ENCODE measurements at places on chromosomes 13 and 19.

GRCh38 chr13:46367617-46368327 is 19.3 kb downstream of the RUBCNL start:
- DNase-seq: no peak

GRCh38 chr19:40394816-40395210 is 4.8 kb upstream of the HIPK4 start:
- DNase-seq: no peak

DNA sequence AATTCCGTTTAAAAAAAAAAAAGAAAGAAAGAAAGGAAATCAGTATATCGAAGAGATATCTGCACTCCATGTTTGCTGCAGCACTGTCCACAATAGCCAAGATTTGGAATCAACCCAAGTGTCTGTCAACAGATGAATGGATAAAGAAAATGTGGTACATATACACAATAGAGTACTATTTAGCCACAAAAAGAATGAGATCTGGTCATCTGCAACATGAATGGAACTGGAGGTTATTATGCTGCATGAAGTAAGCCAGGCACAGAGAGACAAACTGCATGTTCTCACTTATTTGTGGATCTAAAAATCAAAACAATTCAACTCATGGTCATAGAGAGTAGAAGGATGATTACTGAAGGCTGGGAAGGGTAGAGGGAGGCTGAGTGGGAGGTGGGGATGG is 16.3 kb downstream of the ZNF565 start:
- no peak for DNase-seq

- no peak for DNase-seq
Measured at GRCh38 chr13:102909971-102910370, 64.1 kb downstream of the ERCC5 start.

- DNase-seq: no peak
Measured at GRCh38 chr19:35169221-35169995, 14.9 kb downstream of the FXYD5 start.

- DNase-seq: no peak
Measured at GRCh38 chr13:39419068-39419467, 183.9 kb downstream of the LHFPL6 start.

- DNase-seq: no peak
Measured at GRCh38 chr13:43196750-43197370, 173.5 kb downstream of the DNAJC15 start.

- no peak for DNase-seq
Measured at GRCh38 chr13:85853161-85853894, 54.1 kb upstream of the SLITRK6 start.

DNA sequence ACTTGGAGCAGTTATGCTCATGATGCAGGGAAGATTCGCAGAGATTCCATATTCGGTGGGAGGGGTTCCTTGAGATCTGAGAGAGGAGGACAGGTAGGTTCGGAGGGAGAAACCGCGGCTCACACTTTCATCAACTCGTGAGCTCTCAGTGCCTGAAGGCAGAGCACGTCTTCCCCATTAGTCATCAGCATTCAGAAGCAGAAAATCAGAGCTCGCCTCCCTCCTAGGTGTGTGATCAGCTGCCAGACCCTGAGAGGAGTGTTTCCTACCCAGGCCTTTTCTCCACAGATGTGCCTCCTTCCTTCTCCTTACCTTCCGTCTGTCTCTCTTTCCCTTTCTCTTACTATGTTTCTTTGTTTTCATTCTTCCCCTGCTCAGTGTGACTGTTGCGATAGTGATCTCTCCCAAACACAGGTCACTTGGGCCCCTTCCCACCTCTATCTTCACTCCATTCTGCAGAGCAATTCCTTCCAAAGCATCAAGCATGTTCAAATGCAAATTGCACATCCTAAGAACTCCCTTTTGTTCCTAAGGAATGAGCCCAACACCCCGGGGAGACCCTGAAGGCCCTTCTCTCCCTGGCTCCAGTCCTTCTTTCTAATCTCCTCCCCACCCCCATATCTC is 389.5 kb downstream of the UQCRFS1 start:
- no peak for DNase-seq
